Pulmonary artery endothelial cell (primary cell): ENCODE measurements at places on chromosomes 2 and 18.

DNA sequence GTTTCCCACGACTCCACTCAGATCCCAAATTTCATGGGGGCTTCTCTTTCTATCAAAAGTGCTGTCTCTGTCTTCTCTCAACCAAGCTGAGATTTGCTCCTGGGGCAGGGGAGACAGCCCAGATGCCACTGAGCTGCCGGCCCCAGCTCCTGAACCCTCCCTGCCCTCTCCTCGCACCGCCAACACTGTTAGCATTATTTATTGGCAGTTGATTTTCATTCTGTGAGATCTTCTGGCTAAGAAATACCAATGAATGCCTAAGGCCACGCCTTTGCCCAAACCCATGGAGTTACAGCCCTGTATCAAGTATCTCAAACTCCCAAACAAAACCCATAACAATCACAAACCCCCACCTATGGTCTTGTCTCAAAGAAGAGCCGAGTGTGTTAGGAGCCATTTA, 153.0 kb upstream of the TWIST2 start:
- no peak for DNase-seq

- DNase-seq, result no peak
These were observed 187.2 kb upstream of the HS6ST1 start for GRCh38 chr2:128505575-128506526.

DNA sequence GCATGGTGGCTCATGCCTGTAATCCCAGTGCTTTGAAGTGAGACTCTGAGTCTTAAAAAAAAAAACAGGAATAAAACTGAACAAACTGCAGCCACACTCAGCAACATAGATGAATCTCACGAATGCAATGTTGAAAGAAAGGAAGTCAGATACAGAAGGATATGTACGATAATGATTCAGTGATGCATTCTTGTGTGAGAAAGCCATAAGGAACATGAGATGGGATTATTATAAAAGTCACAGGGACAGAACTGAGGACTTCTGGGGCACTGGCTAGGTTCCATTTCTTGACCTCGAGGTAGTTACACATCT, 56.9 kb upstream of the SMAD2 start:
- no peak for DNase-seq

- DNase-seq, result no peak
These were observed 199.6 kb upstream of the HNMT start for GRCh38 chr2:137764646-137765045.

DNA sequence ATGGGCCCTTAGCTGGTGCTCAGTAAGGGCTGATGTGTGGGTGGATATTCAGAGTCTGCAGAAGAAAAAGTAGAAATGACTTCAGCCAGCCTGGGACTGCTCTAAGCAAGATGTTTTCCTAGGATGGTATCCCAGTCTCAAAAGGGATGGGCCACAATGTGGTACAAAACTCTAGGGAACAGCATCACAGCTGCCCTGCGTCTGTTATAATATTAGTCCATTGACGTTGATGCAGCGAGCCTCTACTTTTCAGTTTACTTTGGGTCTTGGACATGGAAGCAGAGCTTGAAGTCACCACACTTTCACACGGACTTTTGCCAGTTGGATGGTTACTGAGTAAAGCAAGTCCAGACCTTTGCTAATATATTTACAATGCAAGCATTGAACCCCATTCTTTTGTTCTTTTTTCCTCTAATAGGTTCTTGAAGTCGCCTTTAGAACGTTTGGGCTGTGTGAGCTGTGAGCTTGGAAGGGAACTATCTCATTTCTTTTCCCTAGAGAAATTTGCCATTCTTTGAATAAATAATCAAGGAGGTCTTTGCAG, 105.7 kb downstream of the RDH14 start:
- DNase-seq, result no peak

DNA sequence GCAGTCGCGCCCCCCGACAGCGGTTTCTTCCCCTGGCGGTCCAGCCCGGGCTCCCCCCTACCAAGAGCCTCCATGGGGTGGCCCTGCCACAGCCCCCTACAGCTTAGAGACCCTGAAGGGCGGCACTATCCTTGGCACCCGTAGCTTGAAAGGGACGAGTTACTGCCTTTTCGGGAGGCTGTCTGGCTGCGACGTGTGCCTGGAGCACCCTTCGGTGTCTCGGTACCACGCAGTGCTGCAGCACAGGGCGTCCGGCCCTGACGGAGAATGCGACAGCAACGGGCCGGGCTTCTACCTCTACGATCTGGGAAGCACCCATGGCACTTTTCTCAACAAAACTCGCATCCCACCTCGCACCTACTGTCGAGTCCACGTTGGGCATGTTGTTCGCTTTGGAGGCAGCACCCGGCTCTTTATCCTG, 475 bp downstream of the SLC4A1AP start:
- no peak for DNase-seq

DNA sequence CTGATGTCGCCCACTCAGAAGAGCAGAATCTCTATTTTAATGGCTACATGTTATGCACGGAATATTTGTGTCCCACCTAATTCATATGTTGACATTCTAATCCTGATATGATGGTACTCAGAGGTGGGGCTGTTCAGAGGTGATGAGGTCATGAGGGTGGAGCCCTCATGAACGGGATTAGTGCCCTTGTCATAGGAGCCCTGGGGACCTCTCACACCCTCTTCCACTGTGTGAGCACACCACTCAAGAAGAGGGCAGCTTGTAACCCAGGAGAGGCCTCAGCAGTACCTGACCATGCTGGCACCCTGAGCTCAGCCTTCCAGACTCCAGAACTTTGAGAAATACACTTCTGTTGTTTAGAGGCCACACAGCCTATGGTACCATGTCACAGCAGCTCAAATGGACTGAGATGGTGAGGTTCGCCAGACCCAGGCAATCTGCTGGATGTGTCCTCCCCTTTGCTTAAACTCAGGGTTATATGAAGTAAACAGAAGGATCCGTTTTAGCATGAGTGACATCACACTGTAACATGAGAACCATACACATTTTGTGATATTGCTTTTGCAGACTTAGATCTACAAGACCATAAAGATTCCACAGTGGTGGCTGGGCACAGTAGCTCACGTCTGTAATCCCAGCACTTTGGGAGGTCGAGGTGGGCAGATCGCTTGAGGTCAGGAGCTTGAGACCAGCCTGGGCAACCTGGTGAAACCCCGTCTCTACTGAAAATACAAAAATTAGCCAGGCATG, 48.7 kb downstream of the ATOH8 start:
- no peak for DNase-seq

GRCh38 chr2:26720322-26721114, 28.0 kb downstream of the KCNK3 start:
- DNase-seq, result no peak

DNA sequence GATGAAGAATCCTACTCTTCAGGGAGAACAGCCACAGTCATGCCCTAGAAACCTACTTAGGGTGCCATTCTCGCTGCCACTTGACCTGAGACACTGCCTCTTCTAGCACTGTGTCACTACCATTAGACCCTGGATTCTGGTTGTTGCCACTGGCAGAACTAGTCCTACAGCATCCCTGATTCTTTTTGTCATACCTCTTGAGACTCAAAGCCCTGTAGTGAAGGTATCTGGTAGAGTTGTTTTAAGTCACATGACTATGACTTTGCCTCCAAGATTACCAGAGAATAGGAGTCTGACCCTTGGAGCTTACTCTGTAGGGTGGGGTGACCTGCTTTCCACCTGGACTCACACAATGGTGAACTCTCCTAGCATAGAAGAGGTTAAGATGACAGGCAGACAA, 296.7 kb downstream of the TNS1 start:
- no peak for DNase-seq

DNA sequence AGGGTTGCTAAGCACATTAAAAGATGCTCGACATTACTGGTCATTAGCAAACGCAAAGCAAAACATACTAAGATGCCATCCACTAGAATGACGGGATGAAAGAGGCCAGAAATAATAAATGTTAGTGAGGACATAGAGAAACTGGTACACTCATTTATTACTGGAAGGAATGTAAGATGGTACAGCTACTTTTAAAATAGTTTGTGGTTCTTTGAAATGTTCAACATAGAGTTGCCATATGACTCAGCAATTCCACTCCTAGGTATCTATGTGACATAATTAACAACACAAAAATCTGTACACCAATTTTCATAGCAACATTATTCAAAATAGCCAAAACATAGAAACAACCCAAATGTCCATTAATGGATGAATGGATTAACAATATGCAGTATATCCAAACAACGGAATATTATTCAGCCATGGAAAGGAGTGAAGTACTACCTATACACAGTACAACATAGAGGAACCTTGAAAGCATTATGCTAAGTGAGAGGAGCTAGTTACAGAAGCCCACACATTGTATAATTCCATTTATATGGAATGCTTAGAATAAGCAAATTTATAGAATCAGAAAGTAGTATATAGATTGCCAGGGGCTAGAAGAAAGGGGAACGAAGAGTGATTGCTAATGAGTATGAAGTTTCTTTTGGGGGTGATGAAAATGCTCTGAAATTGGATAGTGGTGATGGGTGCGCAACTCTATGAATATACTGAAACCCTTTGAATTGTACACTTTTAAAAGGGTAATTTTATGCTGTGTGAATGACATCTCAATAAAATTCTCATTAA, 61.9 kb upstream of the IL1R1 start:
- no peak for DNase-seq
